ENCODE measurements at places on chromosomes 11 and 22.

DNA sequence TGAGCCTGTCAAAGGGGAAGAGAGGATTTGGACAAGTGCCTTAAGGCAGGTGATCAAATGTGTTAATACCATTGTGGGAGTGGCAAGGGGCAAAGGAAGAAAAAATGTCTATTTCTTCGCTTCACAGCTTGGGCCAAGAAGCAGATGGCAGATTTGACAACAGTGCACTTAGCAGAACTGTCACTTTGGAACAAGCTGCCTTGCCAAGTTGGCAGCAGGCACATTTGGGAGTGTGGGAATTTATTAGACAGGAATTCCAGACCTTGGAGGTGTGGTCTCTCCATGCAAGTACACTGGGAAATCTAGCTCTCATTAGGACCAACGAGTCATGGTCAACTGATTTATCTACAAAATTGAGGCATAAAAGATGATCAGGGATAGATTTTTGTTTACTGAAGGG lies 265.1 kb downstream of the NELL1 start:
- no peak for DNase-seq

DNA sequence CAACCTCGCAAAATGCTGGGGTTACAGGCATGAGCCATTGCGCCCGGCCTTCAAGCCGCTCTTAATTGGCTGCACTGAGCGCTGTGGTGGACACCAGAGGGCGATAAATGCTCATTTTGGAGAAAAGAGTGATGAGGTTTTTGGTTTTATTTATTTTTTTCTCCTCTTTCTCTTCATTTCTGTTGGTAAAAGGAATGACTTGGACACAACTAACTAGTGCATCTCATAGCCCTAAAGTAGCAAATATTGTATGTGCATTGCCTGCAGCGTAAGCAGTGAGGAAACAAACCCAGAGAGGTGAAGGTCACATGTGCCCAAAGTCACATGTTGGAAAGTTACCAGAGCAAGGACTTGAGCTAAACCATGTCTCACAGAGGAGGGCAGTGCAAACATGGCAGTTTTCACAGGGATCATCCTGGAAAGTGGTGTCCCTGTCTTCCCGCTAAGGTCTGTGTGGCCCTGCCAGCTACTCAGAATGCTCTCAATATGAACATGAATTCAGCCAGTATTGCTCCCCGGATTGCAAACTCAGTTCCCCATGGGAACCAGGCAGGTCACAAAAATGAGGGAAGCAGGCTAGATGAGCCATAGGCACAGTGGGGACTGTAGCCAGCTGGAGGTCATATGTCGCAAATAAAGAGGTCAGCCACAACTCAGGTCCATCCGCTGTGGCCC lies 8.6 kb upstream of the CD82 start:
- no peak for DNase-seq

- no peak for DNase-seq
Measured at GRCh38 chr11:110971140-110971539, 258.9 kb upstream of the ARHGAP20 start.

GRCh38 chr22:49212002-49212401 lies 615.7 kb downstream of the BRD1 start:
- DNase-seq, result no peak

GRCh38 chr11:111674941-111675340 lies 72.7 kb downstream of the SIK2 start:
- no peak for DNase-seq

GRCh38 chr22:43273902-43274484 lies 69.2 kb downstream of the SCUBE1 start:
- DNase-seq, result no peak

GRCh38 chr22:41899110-41899509 lies 15.8 kb downstream of the SHISA8 start:
- no peak for DNase-seq

GRCh38 chr22:29109822-29110221 lies 37.0 kb downstream of the KREMEN1 start:
- DNase-seq, result no peak

- no peak for DNase-seq
Measured at GRCh38 chr11:30481330-30481729, 104.8 kb downstream of the MPPED2 start.

DNA sequence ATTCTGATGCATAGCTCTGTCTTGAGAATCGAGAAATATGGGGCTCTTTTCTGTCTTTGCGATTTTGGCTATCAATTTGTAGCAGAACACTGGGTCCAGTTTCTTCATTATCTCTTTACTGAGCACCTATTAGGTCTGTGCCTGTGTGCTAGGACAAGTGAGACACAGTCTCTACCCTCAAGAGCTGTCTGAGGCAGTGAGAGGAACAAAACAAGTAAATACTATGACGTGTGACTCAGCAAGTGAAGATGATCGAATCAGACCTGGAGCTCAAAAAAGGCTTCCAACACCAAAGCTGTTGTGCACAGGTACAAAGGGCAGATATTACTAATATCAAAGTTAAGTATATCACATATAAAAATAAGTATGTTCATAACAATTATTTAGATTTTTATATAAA lies 52.4 kb downstream of the LGR4 start:
- DNase-seq, result no peak

DNA sequence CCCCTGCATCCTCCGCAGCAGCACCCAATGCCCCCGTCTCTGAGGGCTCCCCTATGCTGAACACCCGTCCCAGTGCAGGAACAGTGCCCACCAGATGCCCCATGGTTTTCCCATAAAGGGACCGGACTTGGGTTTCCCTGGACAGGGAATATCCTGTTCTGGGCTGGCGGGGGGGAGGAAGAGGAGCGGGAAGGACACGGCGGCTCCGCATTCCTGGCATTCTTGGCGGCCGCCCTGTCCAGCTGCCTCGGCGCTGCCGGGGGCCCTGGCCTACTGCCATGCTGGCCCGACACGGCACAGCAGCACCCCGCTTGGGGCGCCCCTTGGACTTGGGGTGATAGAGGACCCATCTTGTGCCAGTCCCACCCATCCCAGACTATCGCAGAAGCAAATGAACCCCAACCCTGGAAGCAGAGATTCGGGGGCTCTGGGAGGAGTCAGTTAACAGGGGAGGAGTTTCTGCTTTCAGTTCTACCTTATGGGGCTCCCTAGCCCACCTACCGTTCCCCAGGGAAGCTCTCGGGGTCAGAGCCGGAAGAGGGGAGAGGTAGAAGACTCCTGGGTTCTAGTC lies 23.7 kb upstream of the CBX7 start:
- DNase-seq, result no peak

- DNase-seq, result no peak
Measured at GRCh38 chr22:27966168-27967064, 47.4 kb upstream of the PITPNB start.

DNA sequence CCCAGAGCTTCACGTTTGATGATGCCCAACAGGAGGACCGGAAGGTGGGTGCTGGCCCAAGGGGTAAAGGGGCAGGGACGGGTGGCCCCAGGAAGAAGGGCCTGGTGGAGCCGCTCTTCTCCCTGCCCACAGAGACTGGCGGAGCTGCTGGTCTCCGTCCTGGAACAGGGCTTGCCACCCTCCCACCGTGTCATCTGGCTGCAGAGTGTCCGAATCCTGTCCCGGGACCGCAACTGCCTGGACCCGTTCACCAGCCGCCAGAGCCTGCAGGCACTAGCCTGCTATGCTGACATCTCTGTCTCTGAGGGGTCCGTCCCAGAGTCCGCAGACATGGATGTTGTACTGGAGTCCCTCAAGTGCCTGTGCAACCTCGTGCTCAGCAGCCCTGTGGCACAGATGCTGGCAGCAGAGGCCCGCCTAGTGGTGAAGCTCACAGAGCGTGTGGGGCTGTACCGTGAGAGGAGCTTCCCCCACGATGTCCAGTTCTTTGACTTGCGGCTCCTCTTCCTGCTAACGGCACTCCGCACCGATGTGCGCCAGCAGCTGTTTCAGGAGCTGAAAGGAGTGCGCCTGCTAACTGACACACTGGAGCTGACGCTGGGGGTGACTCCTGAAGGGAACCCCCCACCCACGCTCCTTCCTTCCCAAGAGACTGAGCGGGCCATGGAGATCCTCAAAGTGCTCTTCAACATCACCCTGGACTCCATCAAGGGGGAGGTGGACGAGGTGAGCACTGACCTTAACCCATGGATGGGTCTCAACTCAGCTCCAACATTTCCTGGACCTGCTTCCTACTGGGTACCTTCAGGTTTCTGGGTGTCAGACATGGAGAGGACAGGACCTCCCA lies 2.0 kb downstream of the RIC8A start:
- DNase-seq, result no peak

DNA sequence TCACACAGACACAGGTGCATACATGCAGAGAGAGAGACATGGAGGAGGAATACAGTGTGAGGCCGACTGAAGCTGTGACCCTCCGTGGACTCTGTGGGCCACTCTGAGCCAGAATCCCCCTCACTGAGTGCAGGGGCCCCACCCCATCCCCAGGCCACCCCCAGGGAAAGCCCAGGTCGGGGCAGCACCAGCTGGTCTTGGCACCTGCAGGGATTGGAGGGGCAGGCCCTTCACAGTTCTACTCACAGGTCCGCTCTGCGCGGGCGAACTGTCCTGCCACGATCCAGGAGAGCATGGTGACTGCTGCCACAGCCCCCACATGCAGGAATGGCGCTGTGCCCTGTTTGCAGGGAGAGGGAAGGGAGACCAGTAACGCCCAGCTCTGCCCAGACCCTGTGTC lies 16.3 kb upstream of the KLHL35 start:
- no peak for DNase-seq

DNA sequence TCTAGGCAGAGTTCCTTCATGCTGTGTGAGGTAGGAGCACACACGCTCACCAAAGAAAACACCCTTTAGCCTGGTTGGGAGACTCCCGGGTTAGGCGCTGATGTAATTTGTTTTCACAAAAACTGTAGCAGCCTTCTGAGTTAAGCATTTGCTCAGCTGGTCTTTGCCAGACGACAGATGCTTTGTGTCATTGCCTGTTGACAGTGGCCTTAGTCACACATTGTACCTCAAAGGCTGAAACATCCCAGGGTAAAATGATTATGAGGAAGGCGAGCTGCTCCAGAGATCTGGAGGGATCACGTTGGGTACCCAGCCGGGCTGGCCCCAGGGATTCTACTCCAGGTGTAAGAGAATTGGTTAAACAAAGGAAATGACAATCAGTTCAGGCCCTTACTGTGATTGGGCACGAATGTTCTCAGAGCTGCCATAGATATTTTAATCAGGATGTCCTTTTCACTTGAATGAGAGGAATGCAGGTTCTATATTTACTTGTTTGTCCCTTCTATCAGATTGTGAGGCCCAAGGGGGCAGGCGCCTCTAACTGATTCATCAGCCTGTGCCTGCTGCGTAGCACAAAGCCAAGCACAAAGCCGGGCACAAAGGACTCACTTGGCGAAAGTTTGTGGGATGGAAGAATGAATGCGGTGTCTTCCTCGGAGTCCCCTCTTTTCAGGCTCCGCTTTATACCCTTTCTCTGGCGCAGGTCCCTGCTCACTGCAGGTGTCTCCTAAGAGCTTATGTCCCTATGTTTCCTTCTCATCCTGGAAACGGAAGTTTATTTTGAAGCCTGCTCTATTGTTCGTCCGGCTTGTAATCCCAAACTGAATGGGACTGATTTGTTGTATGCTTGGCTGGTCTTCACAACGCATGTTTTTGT lies 47.1 kb downstream of the ADM start:
- DNase-seq, result no peak

DNA sequence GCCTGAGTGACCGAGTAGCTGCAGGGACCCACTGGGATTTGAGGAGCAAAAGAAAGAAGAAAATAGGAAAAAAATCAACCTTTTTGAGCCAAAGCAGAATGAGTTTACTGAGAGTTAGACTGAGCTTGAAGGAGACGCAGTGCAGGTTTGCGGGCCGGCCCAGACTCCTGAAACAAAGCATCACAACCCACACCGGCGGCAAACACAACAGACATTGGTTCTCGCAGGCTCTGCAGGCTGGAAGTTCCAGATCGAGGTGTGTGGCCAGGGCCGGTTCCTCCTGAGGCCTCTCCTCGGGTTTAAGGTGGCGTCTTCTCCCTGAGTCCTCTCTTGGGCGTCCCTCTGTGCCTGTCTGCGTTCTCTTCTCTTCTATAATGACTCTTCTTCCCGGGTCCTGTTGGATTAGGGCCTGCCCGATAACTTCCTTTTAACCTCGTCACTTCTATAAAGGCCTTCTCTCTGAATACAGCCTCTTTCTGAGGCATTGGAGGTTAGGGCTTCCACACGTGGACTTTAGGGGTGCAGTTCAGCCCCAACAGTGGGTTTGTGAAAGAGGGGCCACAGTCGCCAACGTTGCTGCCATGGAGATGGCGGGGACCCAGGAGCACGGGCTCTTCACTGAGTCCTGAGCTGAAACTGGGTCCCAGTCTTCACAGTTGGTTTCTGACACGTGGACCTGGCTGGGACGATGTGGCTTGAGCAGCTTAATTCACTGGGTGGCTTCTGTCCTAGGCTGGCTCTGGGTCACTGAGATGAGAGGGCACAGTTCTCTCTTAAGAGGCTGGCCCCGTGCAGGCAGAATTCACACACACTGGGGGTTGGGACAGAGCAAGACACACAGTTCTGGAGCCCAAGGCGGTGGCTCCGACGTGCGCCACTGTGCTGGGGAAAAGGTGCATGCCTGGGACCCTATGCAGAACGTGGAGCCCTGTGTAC lies 1047.7 kb downstream of the BRD1 start:
- no peak for DNase-seq
